ENCODE measurements at places on chromosomes 7 and 10.

DNA sequence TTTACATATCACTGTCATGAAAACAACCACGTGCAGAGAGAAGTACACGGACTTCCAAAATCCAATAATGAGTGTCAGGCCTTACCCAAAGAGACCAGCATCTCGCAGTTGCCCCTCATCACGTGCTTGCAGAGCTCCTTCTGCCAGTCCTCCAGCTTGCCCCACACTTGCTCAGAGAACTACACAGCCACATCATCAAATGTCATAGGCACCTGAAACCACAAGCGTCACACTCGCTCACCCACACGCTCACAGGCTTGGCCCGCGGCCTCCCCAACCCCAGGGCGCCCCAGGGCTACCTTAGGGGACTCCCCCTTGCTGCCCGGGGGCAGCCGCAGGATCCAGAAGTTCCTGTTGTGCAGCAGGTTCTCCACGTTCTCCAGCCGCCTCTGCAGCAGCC is 123.4 kb upstream of the ZNF746 start:
- no peak for DNase-seq

DNA sequence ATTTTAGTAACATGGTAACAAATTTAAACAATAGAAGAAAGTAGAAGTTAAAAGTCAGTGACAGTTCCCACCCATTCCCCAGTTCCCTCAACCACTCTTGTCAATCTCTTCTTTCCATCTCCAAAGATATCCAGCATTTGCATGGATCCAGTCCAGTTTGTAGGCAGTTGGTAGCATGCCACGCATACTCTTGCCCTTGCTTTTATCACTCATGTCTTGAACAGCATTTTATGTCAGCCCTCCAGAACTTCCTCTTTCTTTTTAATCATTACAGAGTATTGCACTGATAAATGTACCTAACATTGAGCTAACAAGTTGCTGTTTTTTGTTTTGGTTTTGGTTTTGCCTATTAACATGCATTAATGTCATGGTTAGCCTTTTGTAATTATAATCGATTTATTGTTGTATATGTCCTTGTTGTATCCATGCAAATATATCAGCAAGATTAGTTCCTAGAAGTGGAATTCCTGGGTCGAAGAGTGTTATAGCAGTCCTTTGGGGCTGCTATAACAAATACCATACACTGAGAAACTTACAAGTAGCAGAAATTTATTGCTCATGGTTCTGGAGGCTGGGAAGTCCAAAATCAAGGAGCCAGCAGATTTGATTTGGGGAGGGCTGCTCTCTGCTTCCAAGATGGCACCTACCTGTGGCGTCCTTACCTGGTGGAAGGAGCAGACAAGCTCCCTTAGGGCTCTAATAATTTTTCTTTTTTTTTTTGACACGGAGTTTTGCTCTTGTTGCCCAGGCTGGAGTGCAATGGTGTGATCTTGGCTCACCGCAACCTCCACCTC is 25.7 kb downstream of the CHST3 start:
- DNase-seq = no peak

GRCh38 chr10:31133792-31134310 is 102.2 kb upstream of the ZNF438 start:
- peak; percentile 93 for DNase-seq

DNA sequence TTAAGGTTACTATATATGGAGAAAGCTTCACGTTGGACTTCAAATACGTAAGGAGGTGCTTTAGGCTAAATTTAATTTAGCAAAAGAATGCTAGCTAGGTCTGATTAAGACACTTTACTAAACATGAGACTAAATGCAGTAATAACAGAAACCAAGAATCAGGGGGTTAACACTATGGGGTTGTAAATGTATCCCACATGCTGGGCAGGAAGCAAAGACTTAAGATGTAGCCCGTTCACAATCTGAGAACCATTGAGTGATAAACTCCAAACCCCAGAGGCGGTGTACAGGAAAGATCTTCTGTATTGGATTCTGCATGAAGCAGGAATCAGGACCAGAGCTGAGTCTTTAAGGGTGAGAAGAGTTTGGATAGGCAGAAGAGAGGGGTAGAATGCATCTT is 60.4 kb downstream of the FZD1 start:
- DNase-seq = no peak

DNA sequence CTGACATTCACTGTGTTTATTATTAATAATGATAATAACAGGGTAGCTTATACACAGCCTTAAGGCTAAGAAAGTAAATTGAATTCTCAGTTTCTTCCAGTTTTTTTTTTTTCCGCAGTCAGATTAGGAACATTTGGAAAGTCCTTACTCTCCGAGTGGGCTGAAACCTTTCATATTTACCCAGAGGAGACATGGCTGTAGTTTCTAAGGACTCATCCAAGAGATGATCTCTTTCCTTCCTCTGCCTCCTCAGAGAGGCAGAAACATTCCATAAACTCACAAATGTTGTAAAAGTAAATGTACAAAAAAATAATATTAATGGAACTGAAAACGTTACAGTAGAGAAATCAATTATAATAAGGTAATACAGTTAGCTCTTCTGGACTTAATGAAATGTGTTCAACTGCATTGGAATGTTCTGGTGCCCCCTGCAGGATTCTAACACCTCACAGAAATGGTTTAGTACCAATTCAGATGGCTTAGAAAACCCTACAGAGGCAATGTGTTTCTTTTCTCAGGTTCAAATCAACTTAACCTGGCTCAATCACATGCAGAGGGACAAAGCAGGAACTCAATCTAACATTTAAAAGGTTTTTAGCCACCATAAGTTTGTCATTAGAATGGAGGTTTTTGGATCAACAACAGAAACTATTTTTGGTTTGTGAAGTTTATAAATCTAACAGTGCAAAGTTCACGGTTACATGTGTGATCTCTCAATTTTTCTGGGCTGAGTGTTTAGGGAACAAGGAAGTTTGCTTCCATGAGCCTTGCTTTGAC is 71.7 kb downstream of the ICA1 start:
- DNase-seq = no peak

GRCh38 chr7:97357459-97357858 is 240.0 kb downstream of the SDHAF3 start:
- DNase-seq = no peak

DNA sequence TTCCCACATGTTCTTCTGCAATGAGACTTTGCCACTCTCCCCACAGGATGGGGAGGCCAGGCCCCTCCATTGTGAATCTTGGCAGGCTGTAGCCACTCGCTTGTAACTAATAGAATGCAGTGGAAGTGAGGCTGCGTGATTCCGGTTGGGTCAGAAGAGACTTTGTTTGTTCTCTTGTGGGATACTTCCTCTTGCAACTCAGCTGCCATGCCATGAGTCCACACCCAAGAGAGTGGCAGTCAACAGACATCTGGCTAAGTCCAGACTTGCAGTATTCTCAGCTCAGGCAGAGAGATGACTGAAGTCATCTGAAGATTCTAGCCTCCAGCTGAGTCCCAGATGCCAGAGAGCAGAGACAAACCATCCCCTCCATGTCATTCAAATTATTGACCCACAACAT is 153.4 kb upstream of the GDF10 start:
- DNase-seq = no peak

DNA sequence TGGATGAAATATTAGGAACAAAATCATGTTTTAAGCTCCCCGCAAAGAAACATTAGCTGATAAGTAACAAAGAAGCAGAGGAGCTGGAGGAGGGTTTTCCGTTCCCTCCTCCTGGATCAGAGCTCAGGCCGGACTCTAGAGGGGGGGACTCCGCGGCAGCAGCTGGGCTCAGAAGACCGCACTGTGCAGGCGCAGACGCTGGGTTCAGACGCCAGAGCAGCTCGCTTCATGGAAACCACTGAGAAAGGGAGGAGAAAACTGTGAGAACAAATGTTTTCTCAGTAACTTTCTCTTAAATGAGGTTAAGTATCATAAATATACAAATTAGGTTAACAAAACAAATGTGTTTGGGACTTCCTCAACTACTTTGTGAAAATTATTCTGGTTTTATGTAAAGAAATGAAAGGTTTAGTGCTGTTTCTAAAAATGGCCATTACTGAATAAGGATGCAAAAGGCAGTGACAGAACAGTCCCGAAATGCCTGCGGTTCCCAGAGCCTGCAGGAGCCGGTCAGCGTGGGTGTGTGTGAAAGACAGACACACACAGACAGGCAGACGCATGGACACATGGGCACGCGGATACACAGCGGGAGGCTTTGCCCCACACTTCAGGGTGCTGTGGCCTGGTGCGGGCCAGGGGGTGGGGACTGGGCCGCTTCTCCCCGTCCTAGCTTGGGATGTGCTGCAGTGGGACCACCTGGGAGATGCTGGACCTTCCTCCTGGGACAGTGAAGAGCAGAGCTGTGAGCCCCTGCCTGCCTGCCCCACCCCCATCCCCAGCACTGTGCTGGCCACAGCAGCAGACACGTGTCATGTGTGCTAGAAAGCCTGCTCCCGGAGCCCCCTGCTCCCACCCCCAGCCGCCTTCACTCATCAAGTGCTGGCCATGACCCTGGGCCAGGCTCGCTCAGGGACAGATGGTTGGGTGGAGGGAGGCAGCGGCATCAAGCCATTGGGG is 20.3 kb upstream of the ADGRA1 start:
- peak; percentile 68 for DNase-seq

GRCh38 chr7:69510114-69510513 is 88.2 kb upstream of the AUTS2 start:
- no peak for DNase-seq

GRCh38 chr10:87674943-87675342 is 15.3 kb downstream of the PAPSS2 start:
- DNase-seq = no peak

GRCh38 chr7:82049891-82050533 is 280.2 kb upstream of the HGF start:
- DNase-seq = no peak

GRCh38 chr10:44333511-44333910 is 51.4 kb downstream of the CXCL12 start:
- no peak for DNase-seq

- DNase-seq = no peak
Measured at GRCh38 chr7:155009570-155010157, 6.7 kb upstream of the PAXIP1 start.

DNA sequence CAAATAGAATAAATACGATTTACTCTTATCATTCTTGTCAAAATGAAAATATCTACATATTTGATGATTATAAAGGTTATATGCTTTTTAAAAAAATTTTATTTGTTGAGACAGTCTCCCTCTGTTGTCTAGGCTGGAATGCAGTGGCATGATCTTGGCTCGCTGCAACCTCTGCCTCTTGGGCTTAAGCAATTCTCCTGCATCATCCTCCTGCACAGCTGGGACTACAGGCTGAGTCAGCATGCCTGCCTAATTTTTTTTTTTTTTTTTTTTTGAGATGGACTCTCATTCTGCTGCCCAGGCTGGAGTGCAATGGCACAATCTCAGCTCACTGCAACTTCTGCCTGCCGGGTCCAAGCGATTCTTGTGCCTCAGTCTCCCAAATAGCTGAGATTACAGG is 48.9 kb downstream of the PUS7 start:
- DNase-seq = no peak

DNA sequence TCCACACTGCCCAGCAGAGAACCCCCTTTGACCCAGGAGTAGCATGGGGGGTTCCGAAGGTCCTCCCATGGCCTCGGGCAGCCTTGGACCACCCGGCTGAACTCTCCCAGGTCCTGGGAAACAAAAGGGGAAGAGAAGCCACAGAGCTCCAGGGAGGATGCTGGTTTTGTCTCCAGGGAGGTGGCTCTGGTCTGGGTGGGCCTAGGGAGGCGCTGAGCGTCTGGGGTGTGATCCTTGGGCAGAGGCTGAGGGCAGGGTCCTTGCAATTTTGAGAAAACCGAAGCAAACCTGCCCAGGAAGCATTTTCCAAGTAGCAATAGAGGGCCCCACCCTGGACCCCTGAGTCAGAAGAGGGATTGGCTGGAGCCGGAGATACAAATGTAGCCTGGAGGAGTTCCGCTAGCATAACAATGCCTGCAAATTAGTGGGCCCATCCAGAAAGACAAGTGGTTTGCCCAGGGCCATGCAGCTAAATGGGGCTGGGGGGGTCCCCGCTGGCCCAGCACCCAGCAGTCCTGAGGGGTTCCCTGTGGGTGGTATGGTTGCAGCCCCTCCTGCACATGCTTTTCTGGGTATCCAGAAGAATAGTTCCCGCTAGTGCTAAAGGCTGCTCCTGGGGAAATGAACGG is 2.0 kb downstream of the UTF1 start:
- DNase-seq = no peak

- no peak for DNase-seq
Measured at GRCh38 chr7:149780636-149781419, 7.4 kb upstream of the ZNF467 start.

DNA sequence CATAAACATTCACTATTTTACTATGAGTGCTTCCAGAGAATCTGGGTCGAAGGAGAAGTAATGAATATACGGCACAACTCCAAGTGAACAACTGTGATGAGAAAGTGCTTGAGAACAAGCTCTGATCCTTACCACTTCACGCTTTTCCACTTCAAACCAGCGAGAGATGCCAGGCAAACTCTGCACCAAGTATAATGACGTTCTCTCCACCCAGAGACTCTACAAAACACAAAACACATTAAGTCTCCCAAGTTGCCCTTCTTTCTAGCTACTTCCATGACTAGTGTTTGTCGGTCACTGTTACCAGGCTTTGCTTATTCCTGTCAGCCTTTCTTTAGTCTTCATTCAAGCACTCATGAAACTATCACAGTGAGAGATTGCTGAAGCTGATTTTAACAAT is 193.1 kb upstream of the IMMP2L start:
- DNase-seq = no peak

- DNase-seq = no peak
Measured at GRCh38 chr10:89304026-89304425, 2.2 kb downstream of the IFIT2 start.

Measured in hindlimb muscle (tissue), 1 donor.